Esophagus muscularis mucosa (tissue), 4 donors: ENCODE measurements at places on chromosomes 13 and 19. TPM values are rescaled to one million over a fixed set of nuclear protein-coding genes. Genes with fewer than 3 reads are reported as not detected.
A peak's percentile ranks its signal among the peaks of the same experiment; 100 is the strongest.

- no peak for DNase-seq
- H3K4me3 ChIP-seq: no peak overlapping the region
- H3K27ac ChIP-seq: peak overlapping the region; percentile 20
- H3K27me3 ChIP-seq: no peaks in the 10 kb centered on the region
- peaks cover 18% of the 10 kb centered on the region for H3K4me1 ChIP-seq
- no peaks in the 10 kb centered on the region for H3K36me3 ChIP-seq
Observed at GRCh38 chr13:40345149-40345514, 321.3 kb downstream of the FOXO1 start.

GRCh38 chr19:1913781-1914577 lies 8.8 kb downstream of the ADAT3 start:
- peaks cover 12% of the 10 kb centered on the region for H3K4me1 ChIP-seq
- no peak overlapping the region for H3K4me3 ChIP-seq
- H3K27ac ChIP-seq: no peak overlapping the region

- no peaks in the 10 kb centered on the region for H3K27me3 ChIP-seq
- H3K36me3 ChIP-seq: no peaks in the 10 kb centered on the region
- no peak for DNase-seq
- H3K27ac ChIP-seq: no peak overlapping the region
- peaks cover 25% of the 10 kb centered on the region for H3K4me1 ChIP-seq
Observed at GRCh38 chr13:109792416-109793059, 6.2 kb upstream of the IRS2 start.

GRCh38 chr13:101346942-101347728 lies 69.2 kb downstream of the NALCN start:
- H3K36me3 ChIP-seq: no peaks in the 10 kb centered on the region
- no peaks in the 10 kb centered on the region for H3K27me3 ChIP-seq
- H3K4me3 ChIP-seq: no peak overlapping the region

ZNF813 gene
- 3.3 TPM for total RNA-seq

DNA sequence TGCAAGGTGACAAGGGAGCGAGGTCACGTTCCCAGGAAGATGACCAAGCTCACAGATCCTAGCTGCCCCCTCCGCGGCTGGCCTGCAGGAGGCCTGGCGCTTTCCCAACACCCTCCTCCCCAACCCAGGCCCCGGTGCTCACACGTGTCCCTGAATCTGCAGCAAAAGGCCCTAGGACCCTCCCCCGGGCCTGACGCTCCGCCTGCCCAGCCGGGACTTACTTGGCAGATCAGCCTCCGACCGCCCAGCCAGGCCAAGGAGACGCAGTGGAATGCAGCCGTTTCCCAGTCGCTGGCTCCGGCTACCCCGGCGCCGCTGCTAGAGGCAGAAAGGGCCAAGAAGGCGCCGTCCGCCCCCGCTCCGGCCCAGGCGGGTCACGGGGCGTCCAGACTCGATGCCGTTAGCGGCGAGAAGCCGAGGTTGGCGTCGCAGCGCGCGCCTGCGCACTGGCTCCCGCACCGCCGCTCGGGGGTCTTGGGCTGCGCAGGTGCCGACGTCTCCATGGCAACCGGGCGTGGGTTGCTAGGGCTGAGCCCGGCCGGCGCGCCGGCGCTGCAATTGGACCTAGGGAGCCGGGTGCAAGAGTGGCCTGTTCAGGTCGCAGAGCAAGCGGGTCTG lies at the start of gene PNMA8A:
PNMA8A (minus strand) TSS at position 448 of the 618 bp plus-strand sequence. CDS start 528 bp downstream, outside the sequence.
- H3K4me3 ChIP-seq: peak within 1 kb of the TSS; percentile 55
- DNase-seq: no peak
- no peaks in the 10 kb centered on the region for H3K36me3 ChIP-seq
- peaks cover 18% of the 10 kb centered on the region for H3K4me1 ChIP-seq

GRCh38 chr13:40933508-40934204 lies 85.5 kb downstream of the ELF1 start:
- peaks cover 16% of the 10 kb centered on the region for H3K36me3 ChIP-seq
- DNase-seq: no peak
- no peak overlapping the region for H3K27ac ChIP-seq
- no peaks in the 10 kb centered on the region for H3K27me3 ChIP-seq

ZNF154 gene
- 7.2 TPM for total RNA-seq

DNA sequence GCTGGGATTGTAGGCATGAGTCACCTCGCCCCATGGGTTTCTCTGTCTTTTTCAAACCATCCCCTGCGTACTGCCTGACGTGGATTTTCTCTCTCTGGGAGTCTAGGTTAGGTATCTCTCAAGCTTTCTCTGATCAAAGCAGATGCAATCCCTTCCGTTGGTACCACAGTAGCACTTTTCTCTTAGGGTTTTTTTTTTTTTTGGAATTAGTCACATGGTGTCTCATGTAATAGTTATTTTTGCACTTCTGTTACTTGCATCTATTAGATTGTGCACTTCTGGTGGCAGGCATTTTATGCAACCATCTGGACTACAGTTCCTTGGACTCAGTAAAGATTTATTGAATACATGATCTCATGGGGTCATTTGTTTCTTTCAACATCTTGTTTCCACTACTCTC lies 72.1 kb downstream of the GPC6 start:
- no peaks in the 10 kb centered on the region for H3K27me3 ChIP-seq
- no peak for DNase-seq
- H3K27ac ChIP-seq: no peak overlapping the region
- H3K4me1 ChIP-seq: no peaks in the 10 kb centered on the region
- no peak overlapping the region for H3K4me3 ChIP-seq
- H3K36me3 ChIP-seq: no peaks in the 10 kb centered on the region

CYP4F2 gene
- not detected for total RNA-seq

DNA sequence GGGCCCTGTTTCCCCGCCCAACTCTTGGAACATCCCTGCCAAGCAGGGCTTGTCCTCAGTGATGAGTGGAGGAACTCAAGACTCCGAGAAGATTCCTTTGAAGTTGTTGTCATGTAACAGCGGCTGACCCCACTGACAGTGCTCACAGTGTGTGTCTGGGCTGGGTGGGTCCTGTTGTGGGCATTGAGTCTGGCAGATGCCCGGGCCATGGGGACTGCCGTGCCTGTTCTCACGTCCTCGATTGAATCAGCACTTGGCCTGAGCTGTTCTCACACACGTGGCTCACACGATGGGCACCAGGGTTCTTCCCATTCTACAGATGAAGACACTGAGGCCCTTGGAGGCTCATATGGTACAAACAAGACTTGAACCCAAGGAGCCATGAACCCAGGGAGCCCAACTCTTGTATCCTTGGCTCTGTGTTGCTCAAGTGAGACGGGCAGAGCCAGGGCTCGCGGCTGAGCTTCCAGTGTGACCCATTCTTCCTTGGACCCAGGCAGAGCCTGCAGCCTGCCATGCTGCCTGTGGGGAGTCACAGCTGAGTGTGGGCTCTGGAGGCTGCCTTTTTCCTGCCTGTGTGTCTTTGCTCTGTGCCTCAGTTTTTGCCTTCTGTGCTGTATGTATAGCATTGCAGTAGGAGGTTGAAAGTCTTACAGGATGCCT lies 8.6 kb upstream of the EPN1 start:
- peaks cover 100% of the 10 kb centered on the region for H3K36me3 ChIP-seq
- no peak overlapping the region for H3K4me3 ChIP-seq
- no peak for DNase-seq
- H3K27me3 ChIP-seq: no peaks in the 10 kb centered on the region
